ENCODE measurements at places on chromosomes 1 and 21.

GRCh38 chr1:151616505-151616849 lies 4.6 kb downstream of the SNX27 start:
- no peak for DNase-seq

GRCh38 chr1:167617153-167618147 lies 12.6 kb upstream of the RCSD1 start:
- no peak for DNase-seq

GRCh38 chr1:68438310-68438709 lies 11.4 kb downstream of the RPE65 start:
- DNase-seq, result no peak

GRCh38 chr1:43058545-43059360 lies 100.1 kb upstream of the SLC2A1 start:
- no peak for DNase-seq

DNA sequence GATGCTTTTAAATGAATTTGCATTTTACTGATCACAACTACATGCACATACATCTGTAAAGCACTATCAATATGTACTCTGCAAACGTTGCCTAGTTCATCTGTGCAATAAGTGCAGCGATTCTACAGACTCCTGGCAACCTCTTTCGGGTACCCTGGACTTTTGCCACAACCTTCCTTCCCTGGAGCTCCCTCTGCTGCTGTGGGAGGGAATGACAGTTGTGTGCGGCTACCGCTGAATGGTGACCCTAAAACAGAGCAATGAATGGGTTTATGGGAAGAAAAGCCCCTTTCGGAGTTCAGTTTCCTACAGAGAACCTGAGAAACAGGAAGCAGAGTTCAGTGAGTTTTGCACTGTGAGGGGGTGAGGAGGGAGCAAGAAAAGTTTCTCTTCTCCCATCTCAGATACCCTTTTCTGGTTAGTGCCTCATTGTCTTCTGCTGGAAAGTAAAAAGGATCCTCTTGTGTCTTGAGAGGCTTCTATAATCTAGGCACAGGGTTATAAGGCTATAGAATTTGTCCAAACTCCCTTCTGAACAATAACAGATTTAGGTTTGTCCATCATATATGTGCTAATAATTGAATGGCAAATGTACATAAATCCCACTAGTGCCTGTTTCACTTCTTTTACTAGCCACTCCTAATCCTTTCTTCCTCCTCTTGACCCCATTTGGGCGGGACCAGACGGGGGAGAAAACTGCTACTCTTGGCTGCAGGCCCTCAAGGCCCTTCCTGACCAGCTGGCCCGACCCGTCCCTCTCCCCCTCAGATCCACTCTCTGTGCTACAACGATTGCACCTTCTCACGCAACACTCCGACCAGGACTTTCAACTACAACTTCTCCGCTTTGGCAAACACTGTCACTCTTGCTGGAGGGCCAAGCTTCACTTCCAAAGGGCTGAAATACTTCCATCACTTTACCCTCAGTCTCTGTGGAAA lies 19.8 kb upstream of the SARS1 start:
- DNase-seq, result peak; percentile 36

DNA sequence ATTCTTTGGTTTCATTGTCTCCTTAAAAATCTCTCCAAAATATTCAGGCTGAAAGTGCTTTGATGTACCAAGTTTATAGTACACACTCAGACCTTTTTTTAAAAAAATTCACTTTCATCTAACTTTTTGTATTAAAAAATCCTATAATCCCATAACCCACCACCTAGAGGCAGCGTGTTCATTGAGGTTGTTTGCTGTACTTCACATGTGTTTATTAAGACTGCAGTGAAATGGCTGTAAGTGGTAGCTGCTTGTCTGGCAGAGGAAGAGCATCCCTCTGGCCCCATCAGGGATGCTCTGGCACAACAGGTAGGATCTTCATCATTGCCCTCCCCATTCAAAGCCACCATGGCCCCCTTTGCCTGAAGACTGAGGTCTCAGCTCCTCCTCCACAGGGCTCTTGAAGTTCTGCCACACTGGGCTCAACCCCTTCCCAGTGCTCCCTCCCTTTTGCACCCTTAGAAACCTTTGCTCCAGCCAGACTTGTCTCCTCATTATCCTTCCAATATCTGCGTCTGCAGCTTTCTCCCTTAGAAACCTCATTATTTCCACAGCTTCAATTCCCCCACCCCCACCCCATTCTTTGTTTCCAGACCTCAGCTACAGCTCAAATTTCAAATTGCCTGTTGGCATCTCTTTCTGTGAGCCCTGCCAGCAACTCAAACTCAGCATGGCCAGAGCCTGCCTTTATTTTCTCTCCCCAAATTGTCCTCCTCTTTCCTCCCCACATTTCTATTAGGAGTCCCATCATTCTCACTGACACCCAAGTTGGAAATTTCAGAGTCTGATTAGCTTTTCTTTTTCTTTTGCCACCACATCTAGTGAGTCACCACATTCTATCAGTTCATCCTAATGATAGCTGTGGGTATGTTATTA lies 369.6 kb upstream of the USP24 start:
- DNase-seq, result no peak

DNA sequence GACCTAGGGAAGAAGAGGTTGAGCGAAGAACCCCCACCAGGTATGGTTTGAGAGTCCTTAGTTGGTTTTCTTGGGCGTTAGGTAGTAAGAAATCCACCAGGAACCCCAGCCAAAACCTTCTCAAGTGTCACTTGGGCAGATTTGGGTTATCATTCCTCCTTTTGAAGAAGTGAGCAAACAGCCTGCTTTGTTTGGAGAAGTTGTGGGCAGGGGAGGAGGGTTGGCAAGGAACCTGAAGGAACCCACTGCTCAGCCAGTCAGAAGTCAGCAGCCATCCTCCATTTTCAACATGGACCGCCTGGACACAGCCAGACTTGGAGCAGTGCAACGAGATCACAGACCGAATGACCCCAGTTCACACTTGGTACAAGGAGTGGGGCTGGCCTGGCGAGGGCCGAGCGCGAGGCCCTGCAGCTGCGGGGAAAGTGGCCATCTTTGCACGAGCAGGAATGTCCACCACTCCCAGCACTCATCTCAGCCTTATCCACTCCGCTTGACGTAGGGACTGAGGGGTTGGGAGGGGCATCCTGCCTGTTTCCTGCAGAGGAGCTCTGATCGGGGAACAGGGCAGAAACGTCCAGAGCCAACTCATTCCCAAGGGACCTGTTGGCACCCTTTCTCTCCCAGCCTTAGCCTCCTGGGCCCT lies 7.2 kb downstream of the ADPRS start:
- no peak for DNase-seq

- no peak for DNase-seq
Measured at GRCh38 chr1:147843486-147843885, 59.1 kb upstream of the GJA8 start.

- no peak for DNase-seq
Measured at GRCh38 chr1:176691251-176692228, 228.6 kb downstream of the PAPPA2 start.

- no peak for DNase-seq
Measured at GRCh38 chr1:109620401-109620791, 759 bp downstream of the AMPD2 start.

GRCh38 chr1:52098139-52098871 lies 42.2 kb downstream of the BTF3L4 start:
- DNase-seq, result no peak

GRCh38 chr1:24275104-24275410 lies 44.1 kb upstream of the GRHL3 start:
- DNase-seq, result no peak

Measured in activated gamma-delta T cell treated with Interleukin-2 at 50 U/mL for 16 hours (primary cell).